ENCODE measurements at places on chromosomes 7 and 10. TPM values are rescaled to one million over a fixed set of nuclear protein-coding genes. Genes with fewer than 3 reads are reported as not detected.
A peak's percentile ranks its signal among the peaks of the same experiment; 100 is the strongest.

Gene KIF20B
- total RNA-seq, result 7.3 TPM

Gene DRGX
- not detected for total RNA-seq

Gene ANK3
- 214 TPM for total RNA-seq

Gene AASS
- total RNA-seq, result 24.2 TPM

Gene CRPPA
- 5.9 TPM for total RNA-seq

Gene SPAG6
- total RNA-seq, result 8.4 TPM

Gene PNLIP
- total RNA-seq, result not detected

Gene PON1
- not detected for total RNA-seq

GRCh38 chr7:105224884-105225651 is 163.7 kb downstream of the SRPK2 start:
- no peaks in the 10 kb centered on the region for H3K27me3 ChIP-seq
- H3K4me3 ChIP-seq, result no peak overlapping the region
- H3K36me3 ChIP-seq, result no peaks in the 10 kb centered on the region
- H3K27ac ChIP-seq, result no peak overlapping the region

GRCh38 chr7:151607464-151607867 is 87.8 kb upstream of the RHEB start:
- no peak overlapping the region for H3K4me3 ChIP-seq
- H3K27ac ChIP-seq, result no peak overlapping the region
- no peaks in the 10 kb centered on the region for H3K4me1 ChIP-seq
- peaks cover 2% of the 10 kb centered on the region for H3K36me3 ChIP-seq
- DNase-seq, result no peak
- H3K27me3 ChIP-seq, result no peaks in the 10 kb centered on the region

- DNase-seq, result peak; percentile 61
- H3K4me1 ChIP-seq, result peaks cover 2% of the 10 kb centered on the region
- H3K4me3 ChIP-seq, result no peak overlapping the region
These were observed 236.8 kb downstream of the FRMD4A start for GRCh38 chr10:14093730-14094484.

DNA sequence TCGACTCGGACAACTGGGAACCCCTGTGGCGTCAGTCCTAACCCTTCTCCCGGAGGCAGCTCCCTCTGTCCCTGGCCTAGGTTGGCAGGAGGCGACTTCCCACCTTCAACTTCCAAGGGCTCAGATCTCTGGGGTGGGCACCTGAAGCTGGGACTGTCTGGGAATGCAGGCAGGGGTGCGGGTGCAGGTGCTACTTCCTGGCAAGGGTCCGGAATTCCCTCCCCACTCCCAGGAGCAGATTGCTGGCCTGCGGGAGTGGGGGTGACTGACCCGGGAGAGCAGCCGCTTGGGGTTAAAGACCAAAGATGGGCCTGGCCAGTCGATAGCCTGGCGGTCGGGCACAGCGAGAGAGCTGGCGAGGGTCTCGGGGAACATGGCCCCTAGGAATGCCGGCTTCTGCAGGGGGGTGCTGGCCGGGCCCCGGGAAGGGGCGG is 387 bp downstream of the EPHA1 start:
- DNase-seq, result no peak
- no peaks in the 10 kb centered on the region for H3K27me3 ChIP-seq
- no peaks in the 10 kb centered on the region for H3K36me3 ChIP-seq
- H3K4me1 ChIP-seq, result peaks cover 15% of the 10 kb centered on the region

DNA sequence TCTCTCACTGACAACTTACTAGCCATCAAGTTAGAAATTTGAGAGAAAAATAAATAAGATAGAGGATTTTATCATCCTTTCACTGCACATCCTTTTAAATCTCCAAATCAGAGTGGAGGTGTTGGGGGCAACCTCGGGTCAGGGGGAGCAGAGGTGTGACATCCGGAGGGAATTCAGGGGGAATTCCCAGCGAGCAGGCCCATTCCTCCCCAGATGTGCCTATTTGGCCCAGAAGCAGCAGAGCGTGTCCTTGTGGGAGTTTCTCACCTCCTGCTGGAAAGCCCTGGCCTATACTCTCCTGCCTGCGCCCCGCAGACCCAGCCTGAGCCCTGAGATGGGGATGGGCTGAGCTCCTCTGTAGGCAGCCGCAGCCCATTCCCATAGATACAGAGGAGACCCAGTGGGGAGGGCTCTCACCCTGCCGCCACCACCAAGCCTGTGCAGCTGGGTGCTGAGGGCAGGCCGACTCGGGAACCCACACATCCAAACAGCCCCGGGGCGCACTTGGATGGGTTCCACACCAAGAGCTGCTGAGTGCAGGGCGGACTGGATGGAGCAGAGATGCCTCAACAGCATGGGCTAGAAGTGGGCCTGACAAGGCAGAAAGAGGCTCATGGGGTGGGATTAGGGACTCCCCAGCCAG is 124.5 kb downstream of the CXCL12 start:
- no peak for DNase-seq
- no peak overlapping the region for H3K4me3 ChIP-seq
- H3K36me3 ChIP-seq, result no peaks in the 10 kb centered on the region
- no peak overlapping the region for H3K27ac ChIP-seq
- peaks cover 2% of the 10 kb centered on the region for H3K4me1 ChIP-seq

- H3K4me1 ChIP-seq, result no peaks in the 10 kb centered on the region
- no peaks in the 10 kb centered on the region for H3K36me3 ChIP-seq
- DNase-seq, result no peak
- no peaks in the 10 kb centered on the region for H3K27me3 ChIP-seq
- no peak overlapping the region for H3K4me3 ChIP-seq
- no peak overlapping the region for H3K27ac ChIP-seq
These were observed 72.6 kb downstream of the OSBPL3 start for GRCh38 chr7:24907311-24907886.

DNA sequence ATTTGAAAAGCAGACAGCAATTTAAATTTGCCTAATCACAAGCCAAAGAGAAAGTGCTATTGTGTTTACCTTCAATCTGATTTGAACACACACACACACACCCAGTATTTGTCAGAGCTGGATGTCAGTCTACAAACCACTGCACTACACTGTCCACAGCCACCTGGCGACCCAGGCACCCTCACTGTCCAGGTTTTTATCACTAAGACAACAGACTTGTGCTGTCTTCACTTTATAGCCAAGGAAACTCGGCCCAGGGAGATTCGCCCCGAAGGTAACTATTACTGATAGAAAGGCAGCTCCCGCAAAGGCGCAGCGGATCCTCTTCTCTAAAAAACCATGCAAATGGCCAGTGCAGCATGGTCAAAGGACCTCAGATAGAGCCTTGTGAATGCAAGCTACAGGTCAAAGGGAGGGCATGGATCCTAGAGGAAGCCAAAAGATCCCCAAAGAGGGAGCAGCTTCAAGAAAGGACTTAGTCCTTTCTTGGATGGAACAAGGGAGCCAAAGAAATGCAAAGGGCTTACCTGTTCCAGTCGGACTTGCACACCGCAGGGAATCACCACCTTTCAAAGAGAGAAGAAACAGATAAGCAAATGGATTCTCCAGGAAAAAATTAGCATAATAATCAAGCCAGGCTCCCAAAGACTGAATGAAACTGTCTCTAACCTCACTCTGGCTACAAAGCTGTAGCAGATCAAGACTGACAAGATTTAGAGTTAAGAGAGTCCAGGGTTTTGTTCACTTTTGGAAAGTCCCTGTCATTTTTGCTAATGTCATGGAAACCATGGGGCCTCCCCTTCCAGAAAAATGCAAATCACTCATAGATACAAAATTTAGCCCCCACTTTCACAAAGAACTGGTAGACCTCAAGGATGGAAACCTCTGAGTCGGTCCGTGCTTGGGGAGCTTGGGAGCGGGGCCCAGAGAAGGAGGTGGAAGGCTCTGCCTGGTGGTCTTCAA is 101.1 kb downstream of the TNS3 start:
- no peak overlapping the region for H3K4me3 ChIP-seq
- no peaks in the 10 kb centered on the region for H3K27me3 ChIP-seq
- H3K36me3 ChIP-seq, result no peaks in the 10 kb centered on the region
- H3K27ac ChIP-seq, result peak overlapping the region; percentile 81
- H3K4me1 ChIP-seq, result peaks cover 68% of the 10 kb centered on the region

- H3K4me1 ChIP-seq, result no peaks in the 10 kb centered on the region
- no peak overlapping the region for H3K4me3 ChIP-seq
- H3K27ac ChIP-seq, result no peak overlapping the region
- no peaks in the 10 kb centered on the region for H3K36me3 ChIP-seq
These were observed 82.0 kb downstream of the MICALL2 start for GRCh38 chr7:1377111-1377909.

DNA sequence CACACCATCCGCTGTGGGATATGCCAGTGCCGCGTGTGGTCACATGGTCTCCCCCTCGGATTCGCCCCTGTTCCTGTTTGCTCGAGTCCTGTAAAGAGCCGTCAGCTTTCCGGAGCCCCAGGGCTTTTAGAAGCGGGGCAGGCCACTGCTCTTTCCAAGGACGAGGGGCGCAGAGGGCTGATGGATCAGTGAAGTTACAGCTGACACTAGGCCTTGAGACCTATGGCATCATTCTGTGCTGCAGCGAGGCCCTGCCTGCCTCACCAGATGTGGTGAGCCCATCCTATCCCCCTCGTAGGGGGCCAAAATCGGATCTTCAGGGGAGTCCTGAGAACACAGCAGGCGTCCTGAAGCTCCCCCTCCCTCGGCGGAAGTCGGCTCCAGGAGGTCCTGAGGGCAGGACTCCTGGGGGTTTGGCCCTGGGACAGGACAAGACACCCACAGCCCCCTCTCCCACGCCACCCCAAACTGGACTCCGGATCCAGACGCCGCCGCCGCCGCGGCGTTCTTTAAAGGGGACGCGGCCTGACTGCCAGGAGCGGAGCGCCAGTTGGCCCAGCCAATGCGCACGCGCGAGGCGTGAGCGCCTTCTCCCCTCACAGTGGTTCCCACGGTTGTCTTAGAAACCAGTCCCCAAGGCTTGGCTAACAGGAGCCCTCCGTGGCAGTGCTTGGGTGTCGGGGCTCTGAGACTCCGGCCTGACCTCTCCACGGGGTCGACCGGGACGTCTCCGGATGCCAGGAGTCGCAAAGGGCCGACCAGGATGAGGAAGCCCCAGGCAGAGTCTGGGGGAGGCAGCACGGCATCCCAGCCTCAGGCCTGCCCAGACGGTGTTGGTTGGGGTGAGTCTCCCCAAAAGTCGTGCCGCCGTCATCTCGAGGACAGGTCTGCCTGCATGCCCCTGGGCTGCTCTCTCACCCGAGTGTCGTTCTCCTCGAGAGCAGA is 371.7 kb downstream of the ZNF716 start:
- H3K4me3 ChIP-seq, result no peak overlapping the region
- H3K27ac ChIP-seq, result no peak overlapping the region
- no peaks in the 10 kb centered on the region for H3K27me3 ChIP-seq
- no peak for DNase-seq

DNA sequence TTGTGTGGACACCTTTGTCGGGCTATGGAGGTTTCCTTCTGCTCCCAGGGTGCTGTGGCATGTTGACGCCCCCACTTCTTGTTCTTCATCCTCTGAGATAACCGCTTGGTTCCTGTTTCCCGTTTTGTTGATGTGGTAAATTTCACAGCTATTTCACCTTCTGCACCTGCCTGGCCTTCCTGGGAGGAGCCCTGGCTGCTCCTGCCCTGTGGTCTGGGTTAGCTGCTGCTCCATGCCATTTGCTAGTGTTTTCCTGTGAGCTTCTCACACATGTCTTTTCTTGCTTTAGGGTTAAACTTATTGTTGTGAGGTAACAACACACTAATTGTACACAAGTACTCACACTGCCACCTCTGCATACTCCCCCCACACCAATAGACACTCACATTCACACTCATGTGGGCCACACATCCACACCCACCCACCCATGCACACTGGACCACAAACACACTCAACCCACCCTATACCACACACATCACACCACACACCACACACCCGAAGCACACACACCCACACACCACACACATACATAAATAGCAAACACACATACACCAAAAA is 46.5 kb upstream of the MSMB start:
- H3K4me1 ChIP-seq, result no peaks in the 10 kb centered on the region
- H3K27ac ChIP-seq, result no peak overlapping the region
- no peaks in the 10 kb centered on the region for H3K36me3 ChIP-seq
- no peaks in the 10 kb centered on the region for H3K27me3 ChIP-seq

DNA sequence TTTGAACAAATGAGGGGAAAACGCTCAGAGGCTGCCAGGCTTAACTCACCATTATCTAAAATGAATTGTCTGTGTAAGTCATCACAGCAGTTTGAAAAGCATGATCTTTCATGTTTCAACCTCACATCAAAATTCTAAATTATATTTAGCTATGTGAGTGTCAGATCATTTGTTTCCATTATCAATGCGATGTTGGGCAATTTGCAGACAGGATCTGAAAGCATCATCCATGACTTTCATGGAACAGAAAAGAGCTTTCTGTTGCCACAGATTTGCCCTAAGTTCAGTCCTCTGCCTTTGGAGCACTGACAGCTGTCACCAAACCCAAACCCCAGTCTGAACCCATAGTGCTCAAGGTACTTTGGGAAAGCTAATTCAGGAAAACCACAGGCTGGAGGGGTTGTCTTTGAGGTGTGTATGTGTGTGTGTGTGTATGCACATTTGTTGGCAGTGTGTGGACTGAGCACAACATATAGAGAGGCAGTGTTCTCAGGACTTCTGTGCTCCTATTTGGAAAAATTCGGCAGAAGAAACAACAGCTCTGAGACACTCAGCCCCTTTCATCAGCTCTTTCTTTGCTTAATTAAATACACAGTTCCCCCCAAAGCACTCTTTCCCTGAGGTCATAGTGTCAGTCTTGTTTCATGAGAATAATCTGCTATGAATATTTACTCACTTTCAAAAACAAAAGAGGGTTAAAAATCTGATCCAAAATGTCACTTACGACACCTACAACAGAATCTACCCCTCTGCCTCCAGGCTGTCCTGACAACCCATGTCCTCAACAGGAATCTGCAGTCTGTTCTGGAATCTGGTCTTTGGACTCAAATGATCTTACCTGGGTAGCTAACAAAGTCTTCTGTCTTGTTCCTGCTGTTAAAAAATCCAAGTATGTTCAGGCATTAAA is 188.5 kb upstream of the KLF14 start:
- no peaks in the 10 kb centered on the region for H3K4me1 ChIP-seq
- H3K27me3 ChIP-seq, result no peaks in the 10 kb centered on the region
- H3K4me3 ChIP-seq, result peak overlapping the region; percentile 54
- H3K36me3 ChIP-seq, result peaks cover 4% of the 10 kb centered on the region

- peak; percentile 59 for DNase-seq
- no peak overlapping the region for H3K4me3 ChIP-seq
- H3K4me1 ChIP-seq, result no peaks in the 10 kb centered on the region
- H3K27ac ChIP-seq, result no peak overlapping the region
- H3K36me3 ChIP-seq, result no peaks in the 10 kb centered on the region
These were observed 219.2 kb upstream of the BMPER start for GRCh38 chr7:33685981-33686683.

DNA sequence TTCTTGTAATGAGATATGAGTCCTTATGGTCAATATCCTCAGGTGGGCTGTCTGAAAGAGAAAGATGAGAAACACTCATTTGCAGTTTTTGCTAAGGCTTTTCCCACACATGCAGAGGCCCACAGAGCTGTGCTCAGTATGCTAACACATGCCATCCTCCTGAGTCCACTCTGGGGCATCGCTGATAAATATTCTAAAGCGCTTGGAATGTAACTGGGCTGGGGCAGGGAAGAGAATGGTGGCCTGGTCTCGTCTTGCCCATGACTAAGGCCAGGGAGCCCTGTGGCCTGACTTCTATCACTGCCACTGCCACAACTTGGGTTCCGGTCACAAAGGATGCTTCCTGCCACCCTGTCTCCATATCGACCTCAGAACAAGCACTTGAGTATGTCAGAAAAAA is 199.7 kb upstream of the FRMD4A start:
- peaks cover 27% of the 10 kb centered on the region for H3K4me1 ChIP-seq
- peaks cover 8% of the 10 kb centered on the region for H3K36me3 ChIP-seq
- DNase-seq, result no peak
- no peaks in the 10 kb centered on the region for H3K27me3 ChIP-seq
- no peak overlapping the region for H3K4me3 ChIP-seq
- no peak overlapping the region for H3K27ac ChIP-seq

- no peaks in the 10 kb centered on the region for H3K4me1 ChIP-seq
- no peak overlapping the region for H3K27ac ChIP-seq
- no peak overlapping the region for H3K4me3 ChIP-seq
- no peak for DNase-seq
These were observed 12.0 kb downstream of the IFRD1 start for GRCh38 chr7:112462236-112462635.

Measured in kidney (tissue), 22 donors.